ENCODE measurements at places on chromosomes 6 and 20. TPM values are rescaled to one million over a fixed set of nuclear protein-coding genes. Genes with fewer than 3 reads are reported as not detected.

DNA sequence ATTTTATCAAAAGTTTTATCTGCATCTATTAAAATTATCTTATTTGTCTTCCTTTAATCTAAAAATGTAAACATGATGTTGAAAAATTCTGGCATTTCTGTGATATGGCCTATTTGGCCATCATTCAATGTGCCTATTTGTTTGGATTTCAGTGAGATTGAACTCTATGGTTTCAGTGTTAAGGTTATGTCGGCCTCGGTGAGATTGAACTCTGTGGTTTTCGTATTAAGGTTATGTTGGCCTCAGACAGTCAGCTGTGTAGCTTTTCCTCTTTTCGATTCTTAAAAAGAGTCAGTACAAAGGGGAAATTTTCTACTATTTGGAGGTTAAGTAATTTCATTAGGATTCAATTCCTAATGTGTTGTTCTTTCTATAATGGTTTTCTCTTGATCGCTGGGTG is 320.6 kb downstream of the PACRG start:
- no peak for DNase-seq

- DNase-seq: no peak
Observed at GRCh38 chr6:69792292-69792691, 4.5 kb downstream of the LMBRD1 start.

DNA sequence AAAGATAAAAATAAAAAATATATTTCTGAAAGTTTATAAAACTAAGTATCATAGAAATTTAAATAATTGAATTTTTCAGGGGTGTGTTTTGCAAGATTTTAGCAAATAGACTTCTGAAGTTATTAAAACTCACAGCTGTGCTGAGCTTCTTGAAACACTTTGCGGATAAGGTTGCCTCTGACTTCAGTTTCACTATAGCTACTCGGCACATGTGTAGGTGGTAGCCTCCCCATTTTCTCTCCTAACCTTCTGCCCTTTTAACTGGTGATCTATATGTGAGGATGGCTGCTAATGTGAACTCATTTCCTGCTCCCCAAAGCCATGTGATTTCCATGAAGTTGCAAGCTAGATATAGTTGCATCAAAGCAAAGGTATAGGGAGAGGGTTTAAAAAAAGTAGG is 129.3 kb upstream of the STMND1 start:
- DNase-seq: no peak

DNA sequence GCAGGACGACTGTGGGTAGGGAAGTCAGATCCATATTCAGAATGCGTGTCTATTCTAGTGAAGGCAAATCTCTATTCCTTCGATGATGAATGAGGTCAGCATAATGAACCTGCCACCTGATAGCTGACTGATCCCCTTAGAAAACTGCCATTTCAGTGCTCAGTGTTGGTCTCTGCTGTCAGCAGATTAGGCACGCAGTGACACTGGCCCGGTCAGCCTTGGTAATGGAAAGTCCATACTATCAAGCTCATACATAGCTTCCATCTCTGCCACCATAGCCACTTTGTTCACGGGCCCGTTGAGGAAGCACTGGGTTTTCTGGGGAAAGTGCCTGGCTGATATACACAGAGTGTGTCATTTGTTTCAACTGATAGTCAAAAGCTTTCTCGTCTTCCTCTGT is 54.0 kb downstream of the C6orf52 start:
- no peak for DNase-seq

- DNase-seq: peak; percentile 95
Observed at GRCh38 chr6:26216886-26217713, 129.9 kb downstream of the HFE start.

DNA sequence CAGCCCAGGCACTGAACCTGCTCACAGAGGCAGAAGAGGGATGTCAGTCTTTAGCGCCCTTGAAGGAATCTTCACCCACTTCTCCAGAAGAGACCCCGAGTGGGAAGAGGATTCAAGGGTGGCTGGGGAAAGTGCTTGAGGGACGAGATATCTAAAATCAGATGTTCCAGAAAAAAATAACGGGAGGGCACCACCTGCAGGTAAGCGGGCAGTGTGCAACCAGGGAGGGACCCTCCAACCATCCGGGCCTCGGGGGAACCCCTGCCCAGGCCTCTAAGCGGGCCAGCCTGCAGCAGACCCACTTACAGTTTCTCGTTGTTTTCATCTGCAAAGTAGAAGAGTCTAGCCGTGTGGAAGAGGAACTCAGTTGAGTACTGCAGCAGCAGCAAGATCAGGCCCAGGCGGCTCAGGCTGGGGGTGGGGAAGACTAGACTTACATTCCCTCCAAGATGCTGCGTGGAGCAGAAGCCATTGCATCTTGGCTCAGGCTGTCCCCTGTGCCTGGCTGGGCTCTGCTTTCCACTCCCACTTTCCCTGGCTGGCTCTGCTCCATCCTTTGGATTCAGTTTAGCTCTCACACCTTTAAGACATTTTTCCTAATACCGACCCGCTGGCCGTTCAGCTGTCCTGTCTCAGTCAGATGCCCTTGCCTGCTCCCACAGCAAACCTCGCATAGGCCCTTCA is 71.0 kb downstream of the TRAM2 start:
- DNase-seq: no peak

GRCh38 chr6:148969603-148970061 is 222.8 kb downstream of the UST start:
- peak; percentile 72 for DNase-seq

Gene SIRPB1
- 0.99 TPM for total RNA-seq

Gene RIPOR2
- total RNA-seq: 13.6 TPM

DNA sequence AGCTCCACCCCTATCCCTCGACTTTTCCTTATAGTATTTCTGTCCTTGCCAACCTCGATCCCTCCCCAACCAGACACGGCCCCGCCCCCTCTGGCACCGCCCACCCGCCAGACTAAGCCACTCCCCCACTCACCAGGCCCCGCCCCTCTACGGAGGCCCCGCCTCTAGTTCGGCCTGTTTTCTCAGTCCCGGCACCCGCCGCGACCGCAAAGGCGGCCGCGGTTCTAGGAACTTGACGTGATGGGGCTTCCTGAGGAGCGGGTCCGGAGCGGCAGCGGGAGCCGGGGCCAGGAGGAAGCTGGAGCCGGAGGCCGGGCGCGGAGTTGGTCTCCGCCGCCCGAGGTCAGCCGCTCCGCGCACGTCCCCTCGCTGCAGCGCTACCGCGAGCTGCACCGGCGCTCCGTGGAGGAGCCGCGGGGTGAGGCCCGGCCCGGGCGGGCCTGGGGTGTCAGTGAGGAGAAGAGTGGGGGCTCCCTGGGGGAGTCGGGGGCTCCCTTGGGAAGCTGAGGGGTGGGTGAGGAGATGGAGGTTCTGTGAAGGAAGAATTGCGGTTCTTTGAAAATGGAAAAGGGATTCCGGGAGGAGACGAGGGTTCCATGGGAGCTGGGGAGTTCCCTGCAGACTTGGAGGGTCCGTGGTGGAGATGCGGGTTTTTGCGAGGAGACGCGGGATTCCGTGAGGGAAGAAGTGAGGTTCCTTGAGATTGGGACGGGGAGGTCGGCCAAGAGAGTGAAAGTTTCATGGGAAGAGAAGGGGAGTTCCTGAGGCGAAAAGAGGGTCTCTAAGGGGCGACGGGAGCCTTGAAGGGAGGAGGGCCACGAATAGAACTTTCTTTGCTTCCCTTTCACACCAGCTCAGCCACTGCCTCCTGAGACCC is at the start of gene ACSS2:
TSS of gene ACSS2 (plus strand) at position 207 of the 877 bp plus-strand sequence. CDS start at position 241, 34 bp downstream.
- peak; percentile 99 for DNase-seq

Gene BHLHE23
- not detected for total RNA-seq

Gene SLC4A11
- 0.59 TPM for total RNA-seq

- DNase-seq: no peak
Observed at GRCh38 chr6:692356-692851, 535 bp downstream of the EXOC2 start.

DNA sequence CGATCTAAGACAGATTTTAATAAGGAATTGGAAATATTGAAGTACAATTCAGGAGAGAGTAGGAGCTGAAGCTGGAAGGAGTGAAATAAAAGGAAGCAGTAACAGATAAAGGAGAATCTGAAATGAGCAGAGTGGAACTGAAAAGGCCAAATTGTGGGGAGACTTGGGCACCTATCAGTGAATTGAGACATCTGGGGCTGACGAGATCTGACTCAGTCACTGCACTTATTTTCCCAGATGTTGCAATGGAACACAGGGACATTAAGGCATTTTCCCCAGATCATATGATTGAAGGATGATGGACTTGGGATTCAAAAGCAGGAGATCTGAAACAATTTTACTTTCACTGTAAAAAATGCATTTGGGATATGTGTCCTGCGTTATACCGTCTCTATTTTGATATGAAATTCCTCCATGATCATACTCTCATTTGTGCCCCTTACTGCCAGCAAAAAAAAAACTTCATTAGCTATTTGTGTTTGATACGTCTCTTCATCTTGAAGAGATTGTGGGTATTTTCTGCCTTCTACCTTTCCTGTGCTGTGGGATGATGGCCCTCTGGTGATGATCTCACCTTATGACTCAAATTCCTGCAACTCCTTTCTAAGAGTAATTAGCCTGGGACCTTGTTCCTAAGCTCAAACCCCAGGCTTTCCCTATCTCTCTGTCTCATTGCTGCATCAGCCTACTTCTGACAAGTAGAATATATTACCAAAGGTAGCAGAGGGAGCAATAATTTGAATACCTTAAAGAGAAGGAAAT is 278.5 kb upstream of the MAN1A1 start:
- no peak for DNase-seq

GRCh38 chr6:9398767-9399373 is 963.5 kb upstream of the SLC35B3 start:
- DNase-seq: no peak
